ENCODE measurements at places on chromosomes 13 and 19.

- no peak for DNase-seq
These were observed 15.3 kb upstream of the GJB6 start for GRCh38 chr13:20247403-20247802.

DNA sequence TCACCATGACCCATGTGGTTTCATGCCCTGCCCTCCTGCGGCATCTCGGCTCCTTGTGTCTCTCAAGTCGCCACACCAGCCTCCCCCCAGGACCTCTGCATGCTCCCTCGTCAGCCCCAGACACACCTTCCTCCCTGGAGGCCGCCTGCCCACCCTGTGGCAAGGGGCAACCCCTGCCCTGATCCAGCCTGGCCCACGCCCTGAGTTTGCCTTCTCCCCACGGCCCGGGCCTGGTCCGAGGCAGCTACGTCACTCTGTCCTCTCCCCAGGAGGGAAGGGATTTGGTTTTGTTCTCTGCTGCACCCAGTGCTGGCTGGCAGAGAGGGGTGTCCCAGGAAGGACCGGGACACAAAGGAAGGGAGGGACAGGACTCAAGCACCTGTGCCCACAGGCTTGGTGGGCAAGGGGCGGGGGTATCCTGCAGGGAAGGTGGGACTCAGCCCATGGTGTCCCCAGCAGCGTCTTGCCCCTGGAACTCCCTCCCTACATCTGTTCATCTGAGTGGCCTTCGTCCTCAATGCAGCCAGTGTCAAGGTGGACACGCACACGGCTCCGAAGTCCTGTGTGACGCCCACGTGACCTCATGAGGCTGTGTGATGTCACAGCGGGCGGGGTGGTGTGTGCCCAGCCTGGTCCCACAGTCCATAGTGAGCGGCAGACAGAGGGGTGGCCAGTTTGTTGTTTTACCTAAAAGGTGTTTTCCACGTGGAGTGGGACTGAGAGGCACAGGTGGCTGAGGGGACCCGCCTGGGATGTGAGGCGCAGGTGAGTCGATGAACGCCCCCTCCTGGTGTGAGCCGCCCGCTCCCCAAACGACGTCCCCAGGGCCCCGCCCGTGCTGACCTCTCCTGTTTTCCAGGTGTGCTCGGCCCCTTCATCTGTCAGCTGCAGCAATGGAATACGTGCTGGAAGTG, at the start of gene TEX29:
Gene TEX29, plus strand, starts transcription at position 645 of the 914 bp plus-strand sequence. Its CDS starts 249 bp downstream, at position 894.
- no peak for DNase-seq

- no peak for DNase-seq
These were observed 5.8 kb downstream of the LATS2 start for GRCh38 chr13:21055511-21056045.

- DNase-seq = peak; percentile 41
These were observed 20.1 kb downstream of the C19orf12 start for GRCh38 chr19:29694669-29695627.

DNA sequence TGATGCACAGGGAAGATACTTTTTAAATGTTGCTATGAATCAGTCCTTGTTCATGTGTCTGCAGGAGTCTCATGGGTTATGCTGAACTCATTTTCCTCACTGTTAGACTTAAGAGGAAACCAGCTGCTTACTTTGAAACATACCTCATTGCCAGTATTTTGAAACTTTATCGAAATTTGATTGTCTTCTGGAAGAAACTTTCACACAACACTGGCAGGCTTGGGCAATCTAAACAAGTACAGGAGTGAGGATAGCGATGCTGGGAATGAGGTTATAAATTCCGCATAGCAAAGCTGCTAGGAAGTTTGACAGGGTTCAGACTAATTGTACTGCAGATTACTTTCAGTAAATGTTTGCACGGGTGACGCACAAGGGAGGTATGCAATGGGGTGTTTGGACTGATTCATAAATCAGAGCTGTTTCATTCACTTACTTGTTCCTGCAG, 245.7 kb downstream of the DNAJC15 start:
- peak; percentile 100 for DNase-seq

DNA sequence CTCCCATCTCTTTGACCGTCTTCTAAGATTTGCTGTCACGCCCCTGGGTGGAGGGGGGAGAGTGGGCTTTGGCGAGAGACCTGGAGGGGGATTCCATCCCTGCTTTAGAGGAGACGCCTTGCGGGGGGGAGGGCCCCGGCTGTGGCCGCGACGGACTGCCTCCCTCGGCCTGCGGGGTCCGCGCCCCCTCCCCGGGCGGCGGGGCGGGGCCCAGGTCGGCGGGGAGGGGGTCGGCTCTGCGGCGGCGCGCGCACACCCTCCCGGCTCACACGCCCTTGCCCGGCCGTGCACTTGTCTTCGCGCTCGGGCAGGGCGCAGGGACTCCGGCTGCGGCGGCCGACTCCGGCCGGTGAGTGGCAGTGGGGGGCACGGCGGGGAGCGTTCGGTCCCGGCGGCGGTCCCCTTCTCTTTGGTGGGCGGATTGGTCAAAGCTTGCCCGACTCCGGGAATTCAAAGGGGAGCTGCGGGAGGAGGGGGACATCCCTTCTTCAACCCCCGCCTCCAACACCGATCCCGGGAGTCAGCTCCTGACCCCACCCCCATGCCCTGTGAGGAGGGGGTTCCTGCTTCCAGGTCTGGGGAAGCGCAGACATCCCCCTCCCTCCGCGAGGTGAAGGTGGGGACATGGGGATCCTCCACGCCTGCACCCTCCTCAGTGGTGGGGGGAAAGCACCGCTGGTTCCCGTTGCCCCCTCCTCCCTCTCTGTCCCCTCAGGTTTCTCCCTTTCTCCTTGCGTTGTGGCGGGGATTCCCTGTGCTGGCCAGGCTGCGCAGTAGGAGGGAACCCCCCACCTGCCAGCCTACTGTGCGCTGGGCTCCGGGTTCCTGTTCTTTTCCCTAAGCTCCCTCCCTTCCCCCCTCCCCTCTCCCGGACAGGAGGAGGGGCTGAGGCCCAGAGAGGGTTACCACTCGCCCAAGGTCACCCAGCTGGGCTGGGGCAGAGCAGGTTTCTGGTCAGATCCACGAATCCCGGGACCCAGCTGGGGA, 14.6 kb upstream of the KCNN1 start:
- no peak for DNase-seq

Measured in amniotic epithelial cell (primary cell).